ENCODE measurements at places on chromosomes 16 and 17.

- DNase-seq: no peak
Observed at GRCh38 chr17:44910231-44911106, 4.8 kb downstream of the GFAP start.

DNA sequence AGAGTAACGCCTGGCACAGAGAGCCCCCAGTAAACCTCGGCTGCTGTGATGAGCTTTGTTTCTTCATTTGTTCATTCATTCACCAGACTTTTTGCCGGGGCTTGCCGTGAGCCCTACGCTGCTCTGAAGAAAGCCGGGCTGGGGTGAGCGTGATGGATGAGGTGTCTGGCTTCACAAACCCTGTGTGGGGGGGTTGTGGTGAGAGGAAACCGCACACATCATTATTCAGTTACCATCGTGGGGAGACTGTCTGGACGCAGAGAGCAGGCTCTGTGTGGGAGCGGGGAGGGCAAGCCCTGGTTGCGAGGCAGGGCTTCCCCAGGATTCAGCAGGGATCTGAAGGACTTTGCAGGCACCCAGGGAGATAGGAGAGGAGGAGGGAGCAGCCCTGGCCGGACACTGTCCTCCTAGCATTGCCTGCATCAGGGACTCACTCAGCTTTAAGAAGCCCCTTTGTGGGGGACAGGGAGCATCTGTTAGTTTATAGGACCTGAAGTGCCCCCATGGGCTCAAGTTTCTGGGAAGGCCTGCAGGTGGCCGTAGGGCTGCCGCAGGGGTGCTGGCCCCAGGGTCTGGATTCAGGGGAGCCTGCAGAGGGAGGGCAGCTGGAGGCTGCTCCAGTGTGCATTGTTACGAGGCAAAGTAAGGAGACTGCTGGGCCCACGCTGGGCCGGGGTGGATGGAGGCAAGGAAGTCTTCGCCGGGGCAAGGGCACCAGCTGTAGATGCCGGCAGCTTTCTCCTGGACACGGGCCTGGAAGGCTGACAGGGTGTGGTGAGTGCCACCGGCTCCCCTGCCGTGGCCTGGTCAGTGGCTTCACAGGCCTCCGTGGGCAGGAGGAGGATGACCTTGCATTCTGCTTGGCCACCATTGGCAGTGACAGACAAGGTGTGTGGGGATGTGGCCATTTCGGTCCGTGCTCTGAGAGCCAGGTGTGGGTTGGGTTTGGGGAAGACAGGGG, 334.5 kb downstream of the SEC14L1 start:
- no peak for DNase-seq

DNA sequence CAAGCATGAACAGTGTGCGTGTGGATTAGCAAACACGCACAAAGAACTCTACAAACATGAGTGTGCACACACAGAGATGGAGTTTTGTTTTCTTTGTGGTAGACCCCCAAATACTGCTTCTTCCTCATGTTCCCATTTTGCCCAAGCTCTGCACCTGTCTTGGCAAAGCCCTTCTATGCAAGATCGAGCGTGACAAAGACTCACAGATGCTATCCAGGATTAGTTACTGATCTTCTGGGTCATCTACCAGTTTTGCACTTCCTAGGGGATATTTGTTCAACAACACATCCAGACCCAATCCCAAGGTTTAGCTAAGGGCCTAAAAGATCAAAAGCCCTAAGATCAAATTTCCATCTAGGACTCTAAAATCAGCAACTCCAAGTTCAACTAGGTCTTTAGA, 16.0 kb downstream of the LRRC36 start:
- DNase-seq: no peak

GRCh38 chr16:66383551-66383950, 17.1 kb downstream of the CDH5 start:
- DNase-seq: no peak

Data from NCI-H1105 (cell line).